ENCODE measurements at places on chromosomes 7 and 10.

DNA sequence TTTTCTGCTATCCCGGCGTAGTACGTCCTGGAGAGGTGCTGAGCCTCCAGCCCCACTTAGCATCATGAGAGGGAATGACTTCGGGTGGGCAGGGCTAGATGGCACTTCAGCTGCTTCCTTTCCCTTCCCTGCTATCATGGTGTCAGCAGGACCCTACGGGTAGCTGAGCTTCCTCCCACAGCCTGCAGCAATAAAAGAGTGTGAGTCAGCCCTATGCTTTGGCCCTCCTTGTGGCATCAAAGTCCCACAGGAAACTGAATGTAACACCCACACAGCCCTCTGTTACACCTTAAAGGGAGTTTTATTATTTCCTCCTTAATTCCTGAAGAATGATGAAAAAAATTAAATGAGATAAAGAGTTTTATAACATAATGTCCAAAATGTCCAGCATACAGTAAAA, 458.1 kb downstream of the RPS24 start:
- DNase-seq: no peak

DNA sequence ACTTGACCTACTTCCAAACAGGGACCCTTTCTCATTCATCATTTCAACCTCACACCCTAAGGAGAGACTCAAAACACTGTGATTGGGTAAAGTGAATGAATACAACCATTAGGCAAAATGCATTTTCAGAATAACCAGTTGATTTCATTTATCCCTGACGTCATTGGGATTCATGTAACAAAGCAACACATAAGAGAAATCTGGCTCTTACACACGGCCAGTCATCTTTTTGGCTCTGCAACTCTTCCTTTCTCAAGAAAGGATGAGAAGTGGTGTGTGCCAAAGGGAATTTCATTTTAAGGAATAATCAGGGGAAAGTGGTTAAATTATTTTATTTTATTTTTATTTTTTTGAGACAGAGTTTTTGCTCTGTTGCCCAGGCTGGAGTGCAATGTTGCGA, 83.1 kb downstream of the CPVL start:
- no peak for DNase-seq

DNA sequence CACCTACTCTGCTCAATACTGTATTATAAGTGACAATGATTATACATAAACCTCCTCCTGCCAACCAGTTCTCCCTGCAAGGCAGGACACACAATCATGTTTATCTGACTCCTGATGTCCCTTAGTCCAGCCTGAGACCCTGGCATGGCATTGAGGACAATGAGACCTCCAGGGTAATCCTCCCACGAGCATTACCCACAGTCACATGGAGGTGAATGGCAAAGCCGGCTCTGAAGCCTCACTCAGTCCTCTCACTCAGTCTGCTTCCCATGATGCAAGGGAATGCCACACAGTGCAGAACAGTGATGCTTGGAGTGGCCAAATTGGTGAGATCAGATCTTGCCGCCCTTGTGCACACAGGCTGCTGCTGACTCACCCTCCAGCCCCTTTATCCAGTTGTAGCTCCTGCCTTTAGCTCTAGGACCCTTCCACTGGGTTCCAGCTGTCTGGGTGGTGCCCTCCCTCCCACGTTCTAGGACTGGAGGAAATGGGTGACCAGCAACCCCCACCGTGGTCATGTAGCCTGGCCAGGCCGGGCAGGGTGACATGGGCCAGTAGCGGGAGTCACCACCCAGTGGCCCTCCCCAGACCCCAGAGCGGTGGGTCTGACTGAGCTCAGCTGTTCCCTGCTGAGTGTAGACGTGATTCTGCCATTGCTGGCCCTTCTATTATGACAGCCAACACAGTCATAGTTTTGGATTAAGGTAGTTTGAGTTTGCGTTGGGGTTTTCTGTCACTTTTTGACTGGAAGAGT, 5.5 kb upstream of the ADCY1 start:
- no peak for DNase-seq

DNA sequence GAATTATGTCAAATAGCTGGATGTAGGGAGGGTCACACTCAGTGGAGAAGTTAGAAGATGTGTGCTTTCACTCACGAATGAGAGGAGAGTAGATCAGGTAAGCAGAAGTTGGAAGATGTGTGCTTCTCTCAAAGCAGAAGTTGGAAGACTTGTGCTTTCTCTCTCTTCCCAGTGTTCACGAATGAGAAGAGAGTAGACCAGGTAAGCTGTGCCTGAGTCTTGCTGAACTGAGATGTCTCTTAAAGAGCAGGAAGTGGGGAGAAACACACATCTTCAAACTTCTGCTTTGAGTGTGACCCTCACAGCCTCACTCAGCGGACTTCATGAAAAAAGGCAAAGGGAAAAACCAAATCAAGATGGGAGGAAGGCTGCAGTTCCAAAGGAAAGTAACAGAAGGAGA, 7.0 kb upstream of the TMEM243 start:
- DNase-seq: no peak

DNA sequence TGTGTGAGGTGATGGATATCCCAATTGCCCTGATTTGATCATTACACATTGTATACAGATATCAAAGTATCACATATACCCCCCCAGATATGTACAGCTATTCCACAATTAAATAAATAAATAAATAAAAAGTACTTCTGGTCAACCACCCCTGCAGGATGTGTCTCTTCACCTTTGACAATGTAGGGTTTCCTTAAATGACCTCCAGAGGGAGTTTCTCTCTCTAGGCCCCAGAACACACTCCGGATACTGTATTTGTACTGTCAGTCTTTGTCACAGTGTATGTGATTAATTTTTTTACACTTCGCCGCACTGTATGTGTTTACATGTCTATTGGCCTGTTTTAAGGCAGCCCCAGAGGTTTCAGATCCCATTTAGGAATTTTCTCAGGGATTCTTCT, 123.6 kb downstream of the ADCYAP1R1 start:
- no peak for DNase-seq

DNA sequence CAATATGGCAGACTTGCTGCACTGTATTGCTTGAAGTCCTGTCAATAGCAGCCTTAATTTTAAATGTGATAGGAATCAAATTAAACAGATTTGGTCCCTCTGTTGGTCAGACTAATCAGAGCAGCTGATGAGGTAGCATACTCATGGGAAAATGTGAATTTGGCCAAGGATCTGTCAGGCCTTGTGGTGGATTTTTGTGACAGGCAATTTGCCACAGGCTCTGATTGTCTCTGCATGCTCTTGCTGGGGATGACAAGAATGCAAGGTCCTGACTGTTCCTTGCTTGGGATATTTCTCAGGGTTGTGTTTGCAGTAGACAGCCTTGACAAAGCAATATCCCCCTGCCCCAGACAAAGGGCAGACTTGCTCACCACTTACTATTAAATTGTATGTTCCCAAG, 41.5 kb upstream of the GARS1 start:
- no peak for DNase-seq

DNA sequence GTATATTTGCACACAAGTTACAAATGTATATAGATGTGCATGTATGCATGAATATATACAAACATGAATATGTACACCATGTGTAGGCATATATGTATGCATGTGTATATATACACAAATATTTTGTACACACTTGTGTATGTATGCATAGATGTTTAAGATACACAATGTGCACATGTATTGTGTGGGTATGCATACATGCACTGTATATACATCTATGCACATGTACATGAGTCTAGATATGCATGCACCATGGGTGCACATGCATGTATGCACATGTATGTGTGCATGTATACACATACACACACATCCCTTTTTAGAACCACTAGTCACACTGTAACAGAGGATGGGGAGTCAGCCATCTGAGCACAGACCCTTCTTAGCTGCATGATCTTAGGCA, 249.4 kb downstream of the COBL start:
- no peak for DNase-seq

- no peak for DNase-seq
These were observed 13.9 kb downstream of the TSPAN14 start for GRCh38 chr10:80468002-80468401.

DNA sequence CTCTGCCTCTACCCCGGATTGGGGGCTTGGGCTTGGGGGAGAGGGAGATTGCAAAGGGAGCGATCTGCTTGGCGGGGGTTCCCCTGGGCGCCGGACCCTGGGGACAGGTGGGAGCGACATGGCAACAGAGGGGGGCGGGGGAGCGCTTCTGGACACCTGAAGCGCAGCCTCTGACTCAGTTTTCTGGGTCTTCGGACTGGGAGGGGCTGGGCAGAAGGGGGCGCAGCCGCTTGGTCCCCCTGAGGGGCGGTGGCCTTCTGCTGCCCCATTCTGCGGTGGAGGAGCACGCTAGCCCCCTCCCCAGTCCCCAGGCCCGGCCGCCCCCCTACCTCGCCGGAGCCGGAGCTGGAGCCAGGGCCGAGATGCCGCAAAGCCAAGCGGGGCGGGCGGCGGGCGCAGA, 380 bp downstream of the NAT16 start:
- DNase-seq: no peak

DNA sequence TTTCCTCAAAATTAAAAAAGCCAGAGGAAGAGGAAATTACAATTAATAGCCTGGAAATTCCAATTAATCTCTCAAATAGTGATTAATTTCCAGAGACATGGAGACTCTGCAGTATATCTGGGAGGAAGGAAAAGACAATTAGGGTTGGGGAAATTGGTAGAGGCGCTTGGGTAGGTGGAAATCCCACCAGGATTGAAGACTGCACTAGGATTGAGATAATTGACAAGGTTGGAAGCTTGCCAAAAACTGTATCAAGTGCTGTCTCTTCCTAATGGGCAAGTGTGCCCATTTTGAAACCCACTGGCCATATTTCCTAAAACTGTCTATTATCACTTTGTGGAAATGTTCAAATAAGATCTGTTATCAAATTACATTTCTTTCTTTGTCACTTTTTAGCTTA, 21.6 kb downstream of the CHN2 start:
- DNase-seq: no peak

DNA sequence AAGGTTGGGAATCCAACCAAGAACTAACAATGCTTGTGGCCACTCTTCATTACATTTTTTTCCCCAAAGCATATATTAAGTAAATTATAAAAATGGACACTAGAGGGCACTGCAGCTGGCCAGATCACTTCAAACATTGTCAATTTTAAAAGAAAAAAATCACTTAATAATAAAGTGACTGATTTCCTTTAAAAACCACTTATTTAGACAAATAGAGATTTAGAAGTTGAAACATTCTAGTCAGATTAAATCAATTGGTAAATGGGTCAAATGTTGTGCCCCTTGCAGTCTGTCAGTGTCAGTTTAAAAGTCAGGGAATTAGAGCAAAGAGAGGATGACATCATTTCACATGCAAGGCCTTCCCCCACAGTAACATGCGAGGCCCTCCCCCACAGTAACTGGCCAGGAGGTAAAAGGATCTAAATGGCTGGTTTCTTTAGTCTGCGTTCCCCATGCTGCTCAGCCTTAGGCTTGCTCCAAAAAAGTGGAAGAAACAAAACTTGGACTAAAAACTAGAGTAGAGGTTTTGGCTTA, 177.9 kb downstream of the SKAP2 start:
- DNase-seq: no peak

DNA sequence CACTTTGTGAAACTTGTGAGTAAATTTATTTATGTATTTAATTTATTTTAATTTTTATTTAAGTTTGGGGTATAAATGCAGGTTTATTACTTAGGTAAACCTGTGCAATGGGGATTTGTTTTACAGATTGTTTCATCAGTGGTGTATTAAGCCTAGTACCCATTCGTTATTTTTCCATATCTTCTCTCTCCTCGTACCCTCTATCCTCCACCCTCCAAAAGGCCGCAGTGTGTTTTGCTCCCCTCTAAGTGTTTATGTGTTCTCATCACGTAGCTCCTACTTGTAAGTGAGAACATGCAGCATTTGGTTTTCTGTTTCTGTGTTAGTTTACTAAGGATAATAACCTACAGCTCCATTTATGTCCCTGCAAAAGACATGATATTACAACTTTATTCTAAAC, 145.4 kb upstream of the SMIM30 start:
- no peak for DNase-seq

DNA sequence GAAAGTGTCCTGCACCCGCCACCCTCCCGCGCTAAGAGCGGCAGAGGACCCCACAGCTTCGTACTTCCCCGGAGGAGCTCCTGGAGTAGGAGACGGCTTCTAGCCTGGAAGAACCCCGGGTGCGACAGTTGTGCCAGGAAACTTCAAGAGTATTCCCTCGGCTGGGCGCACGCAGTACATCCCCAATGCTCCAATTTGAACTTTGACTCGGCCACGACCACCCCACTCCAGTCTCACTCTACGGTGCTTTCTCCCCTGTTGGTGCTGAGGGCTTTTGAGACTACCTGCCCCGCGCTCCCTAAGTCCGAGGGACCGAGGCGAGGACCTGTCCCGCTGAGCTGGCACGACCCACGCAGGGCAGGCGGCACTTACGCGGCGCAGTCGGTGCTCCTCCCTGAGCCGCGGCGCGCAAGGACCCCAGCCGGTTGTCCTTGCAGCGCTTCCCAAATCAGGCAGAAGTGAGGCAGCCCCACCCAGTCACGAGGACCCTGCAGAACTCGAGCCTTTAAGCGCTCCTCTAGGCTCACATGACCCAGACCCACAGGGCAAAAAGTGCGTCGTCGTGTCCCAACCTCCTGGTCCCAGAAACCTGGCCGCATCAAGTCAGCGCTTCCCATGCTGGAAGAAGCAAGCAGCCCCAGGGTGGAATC, at the start of gene CPVL:
TSS of gene CPVL (minus strand) at position 481 of the 650 bp plus-strand sequence. CDS start 25,476 bp downstream, outside the sequence.
- no peak for DNase-seq

DNA sequence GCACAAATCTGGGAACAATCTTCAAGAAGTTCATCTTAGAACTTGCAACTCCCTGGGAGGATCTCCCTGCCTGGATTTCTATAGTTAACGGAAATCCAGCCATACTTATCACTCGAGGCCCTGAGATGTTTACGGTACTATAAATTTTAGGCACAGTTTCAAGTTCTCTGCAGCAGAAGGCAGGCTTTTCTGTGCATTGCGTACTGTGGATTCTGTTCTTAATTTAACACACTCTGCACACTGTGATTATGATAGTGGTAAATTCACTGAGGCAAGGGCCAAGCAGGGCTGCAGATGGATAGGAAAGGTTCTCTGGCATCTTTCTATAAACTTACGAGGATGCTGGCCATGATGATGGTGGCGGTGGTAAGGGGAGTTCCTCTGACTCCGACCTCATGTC, 10.6 kb downstream of the INHBA start:
- no peak for DNase-seq

DNA sequence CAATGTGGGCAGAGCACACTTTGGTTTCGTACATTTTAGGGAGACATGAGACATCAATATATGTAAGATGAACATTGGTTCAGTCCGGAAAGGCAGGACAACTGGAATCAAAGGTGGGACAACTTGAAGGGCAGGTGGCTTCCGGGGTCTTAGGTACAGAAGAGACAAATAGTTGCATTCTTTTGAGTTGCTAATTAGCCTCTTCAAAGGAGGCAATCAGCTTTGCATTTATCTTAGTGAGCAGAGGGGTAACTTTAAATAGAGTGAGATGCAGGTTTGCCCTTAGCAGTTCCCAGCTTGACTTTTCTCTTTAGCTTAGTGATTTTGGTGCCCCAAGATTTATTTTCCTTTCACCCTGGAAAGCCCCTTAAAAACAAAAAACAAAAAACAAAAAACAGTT, 21.3 kb downstream of the ZNF487 start:
- no peak for DNase-seq

GRCh38 chr7:101173752-101174244, 6.3 kb downstream of the NAT16 start:
- peak; percentile 49 for DNase-seq

- no peak for DNase-seq
These were observed 70.4 kb downstream of the TBXAS1 start for GRCh38 chr7:139899328-139899955.

Data from stimulated activated CD8-positive, alpha-beta memory T cell treated with anti-CD3 and anti-CD28 coated beads, Interleukin-7, amount 100 ng/mL, for 24 hours (primary cell).